ENCODE measurements at places on chromosomes 4 and X.

DNA sequence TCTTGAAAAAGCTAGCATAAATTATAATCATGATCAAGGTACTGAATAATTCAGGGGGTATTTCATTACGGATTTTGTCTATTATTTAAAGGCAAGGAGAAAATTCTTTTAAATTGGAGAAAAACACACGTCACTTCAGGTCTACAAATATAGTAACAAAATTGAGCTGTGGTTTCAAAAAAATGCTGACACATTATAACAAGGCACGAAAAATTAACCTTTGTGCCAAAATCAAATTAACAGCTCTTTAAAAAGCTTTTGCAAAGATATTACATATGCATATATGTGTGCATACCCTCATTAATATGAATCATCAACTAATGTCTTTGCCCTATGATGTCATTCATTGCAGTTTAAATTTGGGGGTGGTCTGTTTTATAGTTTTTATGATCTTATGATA lies 44.3 kb downstream of the UNC5C start:
- DNase-seq: no peak

DNA sequence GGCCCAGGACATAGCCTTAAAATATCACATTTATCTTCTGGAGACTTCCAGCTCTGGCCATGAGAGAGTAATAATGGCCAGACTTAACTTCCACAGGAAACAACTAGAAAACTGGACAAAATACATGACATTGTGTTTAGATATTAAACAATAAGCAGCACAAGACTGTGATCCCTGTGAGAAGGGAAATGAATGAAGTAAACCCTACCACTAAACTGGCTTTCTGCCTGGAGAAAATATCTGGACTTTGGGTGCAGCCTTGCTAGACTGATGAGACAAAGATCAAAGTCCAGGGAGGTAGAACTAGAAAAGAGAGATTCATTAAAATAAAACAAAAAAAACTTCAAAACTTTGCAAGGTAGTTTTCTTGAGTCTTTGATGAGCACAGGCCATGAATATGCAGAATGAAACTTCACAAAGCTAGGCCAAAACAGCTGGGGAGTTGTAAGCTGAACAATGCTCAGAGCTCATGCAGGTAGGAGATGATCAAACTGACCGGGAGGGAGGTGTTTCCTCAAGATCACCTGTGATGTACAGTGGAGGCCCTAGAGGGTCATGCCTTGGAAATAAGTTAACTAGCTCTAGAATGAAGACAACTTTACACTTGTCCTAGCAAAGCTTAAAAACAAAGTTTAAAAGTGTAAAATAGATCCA lies 147.0 kb upstream of the SH3RF1 start:
- DNase-seq: no peak

DNA sequence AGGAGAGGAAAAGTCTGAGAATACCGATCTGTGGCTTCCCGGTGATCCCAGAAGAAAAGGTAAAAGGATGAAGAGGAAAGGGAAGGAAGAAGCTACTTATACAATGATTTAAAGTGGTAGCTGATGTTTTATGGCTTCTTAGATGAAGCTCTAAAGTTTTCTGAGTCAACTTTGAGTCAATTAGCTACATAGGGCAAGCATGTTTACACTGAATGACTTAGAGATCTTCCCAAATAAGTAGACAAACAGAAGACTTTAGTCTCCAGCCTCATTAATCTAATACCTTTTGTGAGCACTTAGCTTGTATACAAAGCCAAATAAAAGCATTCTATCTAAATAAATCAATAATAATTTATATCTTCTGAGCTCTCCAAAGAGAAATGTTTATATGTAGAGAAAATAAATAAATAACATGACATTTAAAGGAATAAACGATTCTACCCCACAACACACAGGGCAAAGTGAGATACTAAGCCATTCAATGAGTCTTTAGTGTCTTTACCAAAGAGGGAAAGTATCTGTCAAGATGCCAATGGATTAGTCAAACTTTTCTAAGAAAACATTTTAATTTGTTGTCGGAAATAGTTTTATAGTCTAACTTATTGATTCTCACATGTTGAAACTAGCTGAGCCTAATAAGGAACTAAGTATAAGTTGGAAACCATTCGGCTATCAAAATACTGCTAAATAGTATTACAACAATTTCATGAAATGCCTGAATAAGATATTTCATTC lies 46.0 kb upstream of the TMEM184C start:
- no peak for DNase-seq

GRCh38 chrX:148914783-148915182 lies 414.4 kb downstream of the AFF2 start:
- DNase-seq: peak; percentile 10

DNA sequence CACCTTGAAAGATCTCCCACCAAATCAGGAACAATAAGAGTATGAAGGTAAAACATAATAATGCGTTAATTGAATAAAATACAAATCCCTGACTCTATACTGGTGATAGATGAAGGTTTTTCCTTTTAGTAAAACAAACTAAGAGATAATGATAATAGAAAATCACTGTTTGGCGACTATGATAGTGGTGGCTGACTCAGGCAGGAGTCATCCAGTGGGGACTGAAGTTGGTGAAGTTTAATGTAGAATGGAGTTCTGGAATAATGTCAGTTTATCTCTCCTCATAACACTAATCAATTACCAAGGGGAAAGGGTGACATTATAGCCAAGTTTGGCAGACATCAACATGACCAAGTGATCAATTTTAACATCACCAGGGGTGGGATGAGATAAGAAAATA lies 21.3 kb downstream of the ABCG2 start:
- peak; percentile 59 for DNase-seq

- DNase-seq: no peak
Observed at GRCh38 chrX:48196745-48197201, at the start of gene SSX5. SSX5 (minus strand) TSS chrX:48196795; CDS start chrX:48195358, 1,437 bp downstream.

GRCh38 chrX:97987979-97988378 lies 1104.3 kb downstream of the RPA4 start:
- peak; percentile 8 for DNase-seq

All from astrocyte (in vitro differentiated cells and primary cell).